Activated CD4-positive, alpha-beta T cell treated with anti-CD3 and anti-CD28 coated beads for 36 hours (primary cell): ENCODE measurements at places on chromosomes 12 and 14.
A peak's percentile ranks its signal among the peaks of the same experiment; 100 is the strongest.

DNA sequence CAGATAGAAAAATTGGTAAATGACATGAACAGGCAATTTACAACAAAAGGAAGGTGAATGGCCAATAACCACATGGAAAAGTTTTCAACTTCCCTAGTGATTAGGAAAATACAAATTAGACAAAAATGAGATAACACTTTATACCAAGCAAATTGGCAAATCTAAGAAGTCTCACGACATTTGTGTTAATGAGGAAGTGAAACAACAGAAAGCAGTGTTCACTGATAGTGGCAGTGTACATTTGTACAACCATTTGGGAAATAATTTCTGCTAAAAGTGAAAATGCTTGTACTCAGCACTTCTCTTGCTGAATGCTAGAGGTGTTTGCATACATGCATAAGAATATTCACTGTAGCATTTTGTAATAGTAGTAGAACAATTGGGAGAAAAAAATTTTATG lies 126.6 kb downstream of the LLPH start:
- DNase-seq, result no peak

DNA sequence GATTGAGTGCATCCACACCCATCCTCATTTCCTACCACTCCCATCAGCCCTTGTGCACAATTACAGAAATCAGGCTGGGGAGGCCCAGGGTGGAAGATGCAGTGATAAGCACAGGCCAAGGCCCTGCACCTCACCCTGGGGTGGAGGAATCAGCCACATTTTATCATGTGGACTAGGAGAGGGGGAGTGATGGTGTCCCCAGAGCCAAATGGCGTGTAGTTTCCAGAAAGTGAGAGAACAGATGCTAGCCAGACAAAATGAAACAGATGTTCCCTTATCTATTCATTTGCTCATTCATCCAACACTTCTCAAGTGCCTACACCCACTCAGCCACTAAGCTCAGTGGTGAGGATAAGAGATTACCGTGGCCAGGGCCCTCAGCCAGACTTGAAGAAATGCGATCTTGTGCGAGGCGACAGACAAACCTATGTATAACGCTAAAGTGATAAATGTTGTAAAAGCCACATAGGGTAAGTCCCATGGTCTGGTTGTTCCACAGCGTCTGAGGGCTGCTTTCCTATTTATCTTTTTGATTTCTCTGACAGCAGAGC lies 93.6 kb downstream of the STAB2 start:
- DNase-seq, result peak; percentile 19

- DNase-seq, result no peak
Observed at GRCh38 chr12:10632226-10632625, 18.8 kb upstream of the MAGOHB start.

GRCh38 chr12:103495469-103496456 lies at the start of gene C12orf42:
Gene C12orf42, minus strand, starts transcription at chr12:103495968. Its CDS starts 17,542 bp downstream, at chr12:103478426.
- peak; percentile 67 for DNase-seq
